ENCODE measurements at places on chromosomes 7 and 10.

GRCh38 chr10:85491652-85492051 lies 874.9 kb downstream of the GRID1 start:
- DNase-seq, result no peak

DNA sequence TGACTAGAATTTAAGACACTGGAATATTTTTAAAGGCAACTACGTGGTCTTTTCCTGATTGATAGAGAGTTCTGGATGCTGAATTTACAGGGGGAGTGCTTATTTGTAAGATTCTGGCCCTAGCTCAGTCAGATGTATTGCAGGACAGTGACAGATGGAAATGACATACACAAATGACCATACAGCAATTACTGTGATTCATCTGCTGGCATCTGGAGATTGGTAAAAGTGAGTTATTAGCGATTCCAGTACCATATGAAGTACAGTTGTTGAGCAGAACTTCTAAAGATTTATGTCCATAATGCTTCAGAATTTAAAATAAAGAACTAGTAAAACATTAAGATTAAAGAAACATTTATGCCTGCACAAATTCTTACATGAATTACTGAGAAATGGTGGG lies 243.2 kb downstream of the CRPPA start:
- DNase-seq, result no peak

DNA sequence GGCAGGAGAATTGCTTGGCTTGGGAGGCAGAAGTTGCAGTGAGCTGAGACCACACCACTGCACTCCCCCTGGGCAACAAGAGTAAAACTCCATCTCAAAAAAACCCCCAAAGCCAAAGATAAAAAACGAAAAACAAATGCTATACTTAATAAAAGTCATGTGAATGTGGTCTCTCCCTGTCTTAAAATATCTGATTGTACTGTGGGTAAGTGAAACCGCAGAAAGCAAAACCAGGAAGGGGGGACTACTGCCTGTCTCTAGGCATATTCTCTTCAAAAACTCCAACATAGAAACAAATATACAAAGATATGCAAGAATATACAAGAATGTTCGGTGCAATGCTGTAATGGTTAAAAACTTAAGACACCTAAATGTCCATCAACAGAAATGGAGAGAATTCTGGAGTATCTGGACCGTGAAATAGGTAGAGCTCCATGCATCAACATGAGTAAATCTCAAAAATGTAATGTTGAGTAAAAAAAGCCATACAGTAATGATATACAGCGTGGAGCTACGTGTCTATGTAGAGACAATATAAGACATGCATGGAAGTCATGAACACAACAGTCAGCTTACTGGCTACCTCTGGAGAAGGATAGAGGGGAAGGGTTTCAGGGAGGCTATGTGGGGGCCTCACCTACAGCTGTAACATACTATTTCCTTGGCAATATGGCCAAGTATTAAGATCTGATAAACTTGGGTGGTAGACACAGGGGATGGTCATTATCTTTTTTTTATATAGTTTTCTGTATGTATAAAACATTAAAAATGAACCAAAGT lies 2.1 kb downstream of the ZNF394 start:
- no peak for DNase-seq

DNA sequence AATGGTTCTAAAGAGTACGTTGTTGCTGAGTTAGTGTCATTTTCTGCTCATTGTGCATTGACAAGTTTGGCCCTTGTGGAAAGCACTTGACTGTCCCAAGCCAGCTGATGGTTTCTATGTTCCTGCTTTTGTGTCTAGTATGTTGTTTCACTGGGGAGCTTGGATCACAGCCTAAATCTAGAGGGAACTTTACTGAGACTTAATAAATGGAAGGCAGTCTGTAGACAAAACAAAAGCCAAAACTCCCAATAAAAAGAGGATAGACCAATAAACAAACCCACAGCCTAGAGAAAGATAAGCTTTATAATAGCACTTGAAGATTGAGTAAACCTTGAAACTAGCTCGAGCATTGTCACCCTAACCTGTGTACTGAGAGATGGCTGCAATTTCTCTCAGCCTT lies 196.8 kb downstream of the ADRA2A start:
- DNase-seq, result no peak

DNA sequence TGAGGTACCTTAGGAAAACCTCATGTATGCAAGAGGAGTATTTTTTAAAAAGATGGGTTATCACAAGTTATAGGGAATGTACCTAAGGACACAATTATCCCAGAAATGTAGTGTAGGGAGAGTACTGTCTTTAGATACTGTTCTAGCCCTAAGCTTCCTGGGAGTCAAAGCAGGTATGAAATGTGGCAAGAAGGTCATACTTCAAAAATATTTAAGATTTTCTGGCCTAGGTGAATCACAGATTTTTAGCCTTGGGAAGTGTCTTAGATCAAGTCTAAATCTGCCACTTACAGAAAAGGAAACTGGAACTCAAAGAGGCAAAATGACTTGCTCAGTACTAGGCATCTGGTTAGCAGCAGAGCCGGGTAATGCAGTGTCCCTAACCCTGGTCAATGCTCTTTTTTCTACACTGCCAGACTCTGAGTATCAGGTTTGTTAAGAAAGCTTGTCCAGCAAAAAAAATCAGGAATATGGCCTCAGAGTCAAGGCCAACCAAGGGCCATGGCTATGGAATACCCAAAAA lies 13.9 kb downstream of the PIK3AP1 start:
- DNase-seq, result no peak

DNA sequence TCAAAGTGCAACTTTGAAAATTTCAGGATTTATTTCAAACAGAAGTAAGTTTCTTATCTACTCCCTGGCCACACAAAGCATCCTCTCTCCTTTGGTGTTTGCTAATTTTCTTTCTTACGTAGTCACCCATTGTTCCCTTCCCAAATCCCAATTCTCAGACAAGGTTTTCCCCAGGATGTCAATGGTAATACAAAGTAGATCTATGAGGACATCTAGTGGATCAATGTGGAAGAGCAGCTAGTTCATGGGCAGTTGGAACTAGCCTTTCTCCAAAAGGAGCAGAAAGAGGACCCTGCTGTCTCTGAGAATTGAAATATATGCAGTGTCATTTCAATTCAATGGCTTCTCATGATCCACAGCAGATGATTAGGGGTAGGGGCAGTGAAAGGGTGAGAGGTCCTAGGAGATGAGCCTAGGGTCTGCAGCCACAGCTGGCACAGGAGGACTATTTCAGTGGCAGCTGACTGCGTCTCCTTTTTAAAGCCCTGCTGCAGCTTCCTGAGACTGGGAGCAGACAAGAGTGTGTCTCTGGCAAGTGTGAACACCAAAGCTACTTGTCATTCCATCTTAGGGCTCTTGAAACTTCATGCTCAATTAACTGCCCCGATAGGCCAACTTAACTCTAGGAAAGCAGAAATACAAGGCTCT lies 632.6 kb downstream of the KCNMA1 start:
- no peak for DNase-seq

DNA sequence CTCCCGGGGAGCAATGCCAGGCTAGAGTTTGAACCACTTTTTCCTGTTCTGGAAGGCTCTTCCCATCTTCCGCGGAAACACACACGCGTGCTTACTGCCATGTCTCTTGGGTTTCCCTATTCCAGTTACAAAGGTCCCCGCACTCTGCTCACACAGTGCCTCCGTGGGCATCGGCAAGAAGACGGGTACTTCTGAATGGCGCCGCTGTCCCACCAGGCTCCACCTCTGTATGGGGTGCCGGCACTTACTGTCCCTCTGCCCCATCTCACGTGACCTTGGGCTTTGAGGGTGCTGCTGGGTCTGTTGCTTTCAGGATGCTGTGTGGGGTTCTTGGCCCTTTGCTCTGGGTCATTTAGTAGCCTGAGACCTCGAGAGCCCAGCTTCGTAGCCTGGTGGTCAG lies 170.7 kb upstream of the SH2B2 start:
- DNase-seq, result no peak
